BJ (cell line): ENCODE measurements at places on chromosomes 3 and 15. TPM values are rescaled to one million over a fixed set of nuclear protein-coding genes. Genes with fewer than 3 reads are reported as not detected.

GRCh38 chr3:123843668-123844067, 40.5 kb downstream of the MYLK start:
- peak; percentile 31 for DNase-seq

DNA sequence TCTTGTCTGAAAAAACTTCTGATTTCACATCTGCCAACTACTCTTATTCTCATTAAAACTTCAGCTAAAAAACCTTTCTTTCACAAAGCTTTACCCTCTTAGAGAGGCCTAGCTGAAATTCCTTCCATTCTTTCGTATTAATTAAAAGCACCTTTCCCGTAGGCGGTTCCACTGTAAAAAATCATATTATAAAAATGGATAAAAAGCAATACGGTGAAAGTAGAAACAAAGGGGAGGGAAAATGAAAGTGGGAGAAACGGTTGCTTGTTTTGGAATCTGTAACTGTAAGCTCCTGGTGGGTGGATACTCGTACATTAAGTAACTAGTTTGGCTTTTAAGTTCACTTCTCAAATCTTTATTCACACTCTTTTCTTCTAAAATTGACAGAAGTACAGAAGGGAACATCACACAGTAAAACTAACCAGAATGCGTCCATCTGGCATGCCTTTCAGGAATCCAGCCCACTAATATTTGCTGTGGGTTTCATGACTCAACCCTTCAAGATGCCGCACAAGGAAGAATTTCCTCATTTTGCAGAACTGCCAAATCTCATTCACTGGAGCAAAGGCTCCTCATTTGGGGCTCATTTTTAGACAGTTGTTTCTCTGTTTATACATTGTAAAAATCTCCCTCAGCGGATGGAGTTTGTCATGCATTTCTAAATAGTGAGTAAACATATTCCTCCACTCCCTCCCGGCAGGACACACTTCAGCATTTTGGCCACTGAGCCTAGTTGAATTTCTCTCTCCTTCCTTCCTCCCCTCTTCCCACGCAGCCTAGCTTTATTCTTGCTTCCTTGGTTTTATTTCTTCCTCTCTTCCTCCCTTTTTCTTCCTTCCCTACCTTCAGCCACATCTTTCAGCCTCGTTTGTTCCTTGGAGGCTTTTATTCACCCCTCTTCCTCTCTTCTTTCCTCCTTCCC, 419.5 kb upstream of the NAALADL2 start:
- peak; percentile 99 for DNase-seq

The SLC2A2 gene
- not detected in 2 replicates for polyA plus RNA-seq

The STT3B gene
- polyA plus RNA-seq, result 39.7 and 86.5 TPM in 2 replicates

GRCh38 chr15:68080783-68081182, 26.7 kb downstream of the PIAS1 start:
- DNase-seq, result no peak

DNA sequence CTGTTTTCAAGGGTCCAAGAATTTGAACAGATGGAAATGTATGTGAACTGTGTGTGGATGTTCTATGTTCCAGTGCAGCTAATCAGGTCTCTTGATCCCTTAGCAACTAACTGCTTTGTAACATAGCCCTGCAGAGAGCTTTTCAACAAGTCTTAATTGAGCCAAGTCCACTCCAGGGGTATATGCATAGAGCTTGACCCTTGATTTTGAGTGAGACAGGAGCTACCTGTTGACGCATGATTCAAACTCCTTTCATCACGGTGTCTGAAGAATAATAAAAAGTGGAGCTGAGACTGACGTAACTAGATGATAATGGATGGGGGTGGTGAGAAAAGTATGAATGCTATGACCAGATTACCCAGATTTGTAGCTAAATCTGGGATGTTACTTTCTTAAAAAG, 93.3 kb upstream of the CCDC54 start:
- no peak for DNase-seq

DNA sequence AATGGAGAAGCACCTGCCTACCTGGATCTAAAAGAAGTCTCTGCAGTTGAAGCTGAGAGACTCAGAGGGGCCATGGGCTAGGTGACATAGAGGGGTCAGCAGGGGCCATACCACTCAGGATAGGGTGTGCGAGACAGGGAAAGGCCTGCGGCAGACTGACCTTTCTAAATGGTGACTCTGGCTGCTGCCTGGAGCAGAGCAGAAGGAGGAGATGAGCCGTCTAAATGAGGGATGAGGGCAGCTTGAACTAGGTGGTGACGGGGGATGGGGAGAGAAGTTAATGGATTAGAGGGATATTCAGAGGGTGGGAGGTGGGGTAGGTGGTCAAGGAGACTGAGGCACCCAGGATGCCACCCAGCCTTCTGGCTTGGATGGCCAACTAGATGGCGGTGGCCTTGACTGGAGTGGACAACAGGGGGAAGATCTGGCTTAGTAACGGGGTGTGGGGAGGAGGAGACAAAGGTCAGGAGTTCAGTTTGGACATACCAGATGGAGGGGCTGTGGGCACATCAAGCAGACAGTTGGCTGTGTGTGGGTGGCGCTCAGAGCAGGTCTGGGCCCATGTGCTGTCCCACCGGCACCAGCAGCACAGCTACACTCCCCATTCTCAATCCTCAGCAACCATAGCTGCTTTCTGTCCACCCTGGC, 3.2 kb upstream of the ITIH1 start:
- DNase-seq, result no peak

The CLDN1 gene
- 1.3 and 1.7 TPM in 2 replicates for polyA plus RNA-seq

DNA sequence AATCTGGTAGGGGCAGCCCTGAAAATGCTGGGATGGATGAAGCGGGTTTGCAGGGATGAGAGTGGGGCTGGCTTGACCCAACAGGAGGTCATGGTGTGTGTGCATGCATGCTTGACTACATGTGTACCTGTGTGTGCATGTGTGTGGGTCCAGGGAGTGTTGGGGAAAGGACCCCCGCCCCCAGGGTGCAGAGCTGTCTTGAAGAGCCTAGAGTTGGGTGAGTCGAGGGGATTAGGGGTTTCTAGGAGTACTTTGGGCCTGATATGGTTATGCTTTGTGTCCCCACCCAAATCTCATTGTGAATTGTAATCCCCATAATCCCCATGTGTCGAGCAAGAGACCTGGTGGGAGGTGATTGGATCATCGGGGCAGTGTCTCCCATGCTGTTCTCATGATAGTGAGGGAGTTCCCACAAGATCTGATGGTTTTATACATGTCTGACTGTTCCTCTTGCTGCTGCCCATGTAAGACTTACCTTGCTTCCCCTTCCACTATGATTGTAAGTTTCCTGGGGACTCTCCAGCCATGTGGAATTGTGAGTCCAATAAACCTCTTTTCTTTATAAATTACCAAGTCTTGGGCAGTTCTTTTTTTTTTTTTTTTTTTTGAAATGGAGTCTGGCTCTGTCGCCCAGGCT, 5.2 kb upstream of the LCTL start:
- DNase-seq, result no peak

- no peak for DNase-seq
Measured at GRCh38 chr3:51938780-51939425, 2.8 kb downstream of the RRP9 start.

GRCh38 chr3:158954420-158954819, 152.6 kb downstream of the MFSD1 start:
- DNase-seq, result no peak

DNA sequence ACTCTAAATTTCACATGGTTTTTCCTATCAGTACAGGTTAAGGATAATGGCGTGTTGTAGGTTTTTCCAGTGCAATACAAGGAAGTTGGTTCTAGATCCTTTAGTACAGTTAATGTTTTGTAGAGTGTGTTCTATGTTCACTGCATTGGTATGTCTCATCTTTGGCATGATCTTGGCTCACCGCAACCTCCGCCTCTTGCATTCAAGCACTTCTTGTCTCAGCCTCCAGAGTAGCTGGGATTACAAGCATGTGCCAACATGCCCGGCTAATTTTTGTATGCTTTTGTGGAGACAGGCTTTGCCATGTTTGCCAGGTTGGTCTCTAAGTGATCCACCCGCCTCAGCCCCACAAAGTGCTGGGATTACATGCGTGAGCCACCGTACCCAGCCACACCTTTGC, 30.4 kb downstream of the SNRPN start:
- DNase-seq, result no peak

The LYZL4 gene
- not detected in 2 replicates for polyA plus RNA-seq

The IQCF5 gene
- polyA plus RNA-seq, result not detected in 2 replicates

DNA sequence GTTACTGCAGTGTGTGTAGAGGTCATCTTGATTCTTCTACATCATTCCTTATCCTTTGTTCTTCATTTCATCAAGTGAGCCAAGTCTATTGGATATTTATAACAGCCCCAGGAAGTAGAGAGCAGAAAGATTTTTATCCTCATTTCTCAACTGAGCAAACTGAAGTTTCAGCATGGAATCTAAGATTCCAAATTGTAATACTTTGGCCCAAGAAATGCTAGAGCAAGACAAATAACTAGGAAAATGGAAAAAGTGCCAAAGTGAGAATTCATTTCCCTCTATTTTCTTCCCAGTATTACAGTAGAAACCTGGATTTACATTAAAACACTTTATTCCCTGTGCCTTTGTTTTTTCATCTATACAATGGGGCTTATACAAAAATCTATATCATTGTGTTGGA, 346.8 kb downstream of the ARPP21 start:
- no peak for DNase-seq

DNA sequence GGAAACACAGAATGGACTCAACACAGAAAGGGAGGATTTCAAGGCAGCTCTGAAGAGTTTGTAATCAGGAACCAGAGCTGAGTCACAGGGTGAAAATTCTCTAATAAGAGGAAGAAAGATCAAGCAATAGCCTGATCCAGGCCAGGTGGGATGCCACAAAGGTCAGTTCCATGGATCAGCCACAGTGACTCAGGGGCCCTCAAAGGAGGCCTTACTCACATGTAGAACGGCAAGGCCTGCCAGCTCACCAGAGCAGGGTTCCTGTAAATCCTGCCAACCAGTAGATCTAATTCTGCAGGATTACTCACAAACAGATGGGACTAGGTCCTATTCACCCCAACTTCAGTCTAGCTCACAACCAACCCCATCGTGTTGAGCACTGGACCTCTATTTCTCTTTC, 78.3 kb upstream of the PPP2R3A start:
- DNase-seq, result no peak

DNA sequence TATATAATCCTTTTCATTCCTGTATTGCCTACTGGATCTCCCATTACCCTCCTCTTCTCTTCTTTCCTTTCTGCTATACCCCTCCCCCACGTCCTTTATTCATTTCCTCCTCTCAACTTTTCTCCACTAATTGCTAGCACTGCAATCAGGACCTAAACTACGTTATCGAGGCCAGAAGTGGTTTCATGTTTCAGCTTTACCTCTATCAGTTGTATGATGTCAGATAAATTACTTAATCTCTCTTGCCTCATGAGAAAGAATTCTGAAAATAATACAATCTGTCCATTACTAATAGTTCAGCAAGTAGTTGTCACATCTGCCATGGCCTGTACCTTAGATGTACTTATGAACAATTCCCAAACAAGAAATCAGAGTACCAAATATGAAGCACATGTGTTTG, 10.6 kb downstream of the POPDC2 start:
- DNase-seq, result no peak

DNA sequence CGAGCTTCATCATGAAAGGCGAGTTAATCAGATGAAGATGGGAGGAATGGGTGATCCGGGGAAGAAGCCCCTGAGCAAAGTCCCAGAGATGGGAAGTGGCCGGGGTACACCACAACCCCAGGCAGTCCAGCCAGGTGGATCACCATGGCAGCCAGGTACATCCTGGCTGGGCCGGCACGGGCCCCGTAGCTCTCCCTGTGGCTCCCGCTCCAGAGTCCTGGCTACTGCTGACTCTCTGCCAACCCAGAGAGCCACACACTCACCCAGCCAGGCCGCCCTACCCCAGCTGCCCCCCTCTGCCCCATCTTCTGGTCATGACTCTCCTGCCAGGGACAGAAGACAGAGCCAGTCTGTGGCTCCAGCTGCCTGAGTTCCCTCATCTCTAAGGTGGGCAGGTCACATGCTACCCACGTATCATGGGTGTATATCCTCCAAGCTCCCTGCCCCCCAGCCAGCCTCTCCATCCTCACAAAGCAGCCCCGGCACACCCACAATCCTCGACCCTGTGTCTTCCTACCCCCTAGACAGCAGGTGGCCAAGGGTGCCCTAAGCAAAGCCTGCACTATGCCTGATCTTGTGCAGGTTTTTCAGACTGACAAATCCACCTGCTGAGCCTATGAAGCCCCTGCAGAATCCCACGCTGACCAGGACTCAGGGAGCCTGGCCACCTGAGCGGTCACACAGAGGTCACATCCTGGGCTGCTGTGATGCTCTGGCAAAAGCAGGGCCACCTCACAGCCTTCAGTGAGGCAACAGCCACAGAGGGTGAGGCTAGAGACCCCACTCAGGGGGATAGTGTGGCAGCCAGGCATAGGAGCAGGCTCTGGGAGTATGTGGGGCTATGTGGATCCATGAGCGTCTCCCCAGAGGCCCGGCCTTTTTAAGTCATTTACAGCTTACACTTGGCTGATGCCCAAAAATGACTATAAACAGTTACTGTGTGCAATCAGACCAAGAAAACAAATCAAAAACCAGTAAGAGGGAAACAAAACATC, 13.2 kb downstream of the XXYLT1 start:
- DNase-seq, result no peak

The CHDH gene
- 0.13 and 0.18 TPM in 2 replicates for polyA plus RNA-seq

The COL6A5 gene
- polyA plus RNA-seq, result not detected in 2 replicates

DNA sequence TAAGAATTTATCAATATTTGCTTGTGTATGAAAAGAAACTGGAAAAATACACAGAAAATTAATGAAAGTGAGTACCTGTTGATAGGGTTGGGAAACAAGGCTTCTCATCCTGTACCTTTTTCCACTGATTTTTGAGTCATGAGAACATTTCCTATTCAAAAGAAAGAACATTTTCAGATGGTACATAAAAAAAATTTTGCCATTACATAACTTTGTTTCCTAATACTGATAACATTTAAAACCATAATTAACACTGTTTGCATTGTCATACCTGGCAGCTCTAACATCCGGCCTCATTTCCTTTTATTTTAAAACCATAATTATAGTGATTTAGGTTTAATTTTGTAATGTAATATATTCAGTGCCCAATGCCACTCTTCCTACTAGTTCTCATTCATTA, 11.7 kb downstream of the NKTR start:
- no peak for DNase-seq

The PFKFB4 gene
- 9.8 and 12.8 TPM in 2 replicates for polyA plus RNA-seq

The ENTPD3 gene
- polyA plus RNA-seq, result 0.07 TPM in 1 of 2 replicates, not detected in the other

DNA sequence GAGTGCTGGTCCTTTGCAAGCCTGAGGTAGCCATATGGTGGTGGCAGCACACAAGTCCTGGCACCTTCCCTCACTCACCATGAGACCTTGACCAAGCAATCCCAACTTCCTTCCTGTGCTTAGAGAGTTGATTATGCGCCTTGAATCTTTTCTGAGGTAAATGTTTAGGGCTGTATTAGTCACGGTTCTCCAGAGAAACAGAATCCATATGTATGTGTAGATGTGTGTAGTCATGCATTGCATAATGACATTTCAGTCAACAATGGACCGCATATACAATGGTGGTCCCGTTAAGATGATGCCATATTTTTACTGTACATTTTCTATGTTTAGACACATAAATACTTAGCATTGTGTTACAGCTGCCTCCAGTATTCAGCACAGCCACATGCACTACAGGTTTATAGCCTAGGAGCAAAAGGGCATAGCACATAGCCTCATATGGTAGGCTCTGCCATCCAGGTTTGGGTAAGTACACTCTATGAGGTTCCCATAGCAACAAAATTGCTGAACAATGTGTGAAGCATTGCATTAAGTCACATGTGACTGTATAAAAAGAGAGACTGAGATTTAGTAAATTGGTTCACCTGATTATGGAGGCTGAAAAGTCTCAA, 20.2 kb upstream of the NUP210 start:
- DNase-seq, result no peak
